ENCODE measurements at places on chromosomes 13 and 19.

- no peak for DNase-seq
Measured at GRCh38 chr13:46617229-46617721, 64.3 kb downstream of the LRCH1 start.

DNA sequence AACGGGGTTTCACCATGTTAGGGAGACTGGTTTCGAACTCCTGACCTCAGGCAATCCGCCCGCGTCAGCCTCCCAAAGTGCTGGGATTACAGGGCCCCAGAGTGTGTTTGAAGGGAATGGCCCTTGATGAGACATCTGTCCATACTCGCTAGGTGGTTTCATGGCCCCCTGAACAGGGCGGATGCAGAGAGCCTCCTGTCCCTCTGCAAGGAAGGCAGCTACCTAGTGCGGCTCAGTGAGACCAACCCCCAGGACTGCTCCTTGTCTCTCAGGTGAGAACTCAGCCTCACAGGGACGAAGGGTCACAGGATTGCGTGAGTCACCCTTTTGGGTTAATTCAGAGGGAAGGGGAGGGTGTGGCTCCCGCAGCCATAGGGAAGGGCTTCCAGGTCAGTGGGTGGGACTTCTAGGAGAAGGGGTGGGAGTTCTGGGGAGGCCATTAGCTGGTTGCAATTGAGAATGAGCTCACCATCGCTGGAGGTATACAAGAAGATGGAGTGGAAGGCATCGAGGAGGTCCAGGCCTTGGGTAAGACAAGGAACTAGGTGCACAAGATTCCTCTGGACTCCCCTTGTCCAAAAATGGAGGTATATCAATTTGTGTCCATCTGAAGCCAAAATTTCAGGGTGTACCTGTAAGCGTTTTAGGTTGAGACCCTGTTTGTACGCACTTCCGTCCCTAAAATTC lies 9.2 kb downstream of the SHD start:
- DNase-seq, result no peak

DNA sequence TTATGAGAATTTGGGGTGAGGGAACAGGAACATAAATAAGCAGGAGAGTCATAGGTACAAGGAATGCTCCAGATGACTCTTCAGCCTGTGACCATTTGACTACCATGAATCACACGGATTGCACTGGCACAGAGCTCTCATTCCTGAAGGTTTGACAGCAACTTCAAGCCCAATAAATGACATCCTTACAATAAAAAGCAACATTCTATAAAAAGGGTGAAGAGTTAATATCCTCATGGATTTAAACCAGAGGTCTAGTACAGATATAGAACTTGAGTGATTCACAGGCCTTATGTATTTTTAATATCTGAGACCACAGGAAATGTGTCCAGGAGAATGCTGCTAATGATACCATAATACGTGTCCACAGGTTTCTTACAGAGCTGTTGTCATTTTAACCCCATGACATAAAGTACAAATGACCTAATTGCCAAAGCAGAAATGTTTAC lies 158.1 kb downstream of the IRS2 start:
- DNase-seq, result peak; percentile 53

DNA sequence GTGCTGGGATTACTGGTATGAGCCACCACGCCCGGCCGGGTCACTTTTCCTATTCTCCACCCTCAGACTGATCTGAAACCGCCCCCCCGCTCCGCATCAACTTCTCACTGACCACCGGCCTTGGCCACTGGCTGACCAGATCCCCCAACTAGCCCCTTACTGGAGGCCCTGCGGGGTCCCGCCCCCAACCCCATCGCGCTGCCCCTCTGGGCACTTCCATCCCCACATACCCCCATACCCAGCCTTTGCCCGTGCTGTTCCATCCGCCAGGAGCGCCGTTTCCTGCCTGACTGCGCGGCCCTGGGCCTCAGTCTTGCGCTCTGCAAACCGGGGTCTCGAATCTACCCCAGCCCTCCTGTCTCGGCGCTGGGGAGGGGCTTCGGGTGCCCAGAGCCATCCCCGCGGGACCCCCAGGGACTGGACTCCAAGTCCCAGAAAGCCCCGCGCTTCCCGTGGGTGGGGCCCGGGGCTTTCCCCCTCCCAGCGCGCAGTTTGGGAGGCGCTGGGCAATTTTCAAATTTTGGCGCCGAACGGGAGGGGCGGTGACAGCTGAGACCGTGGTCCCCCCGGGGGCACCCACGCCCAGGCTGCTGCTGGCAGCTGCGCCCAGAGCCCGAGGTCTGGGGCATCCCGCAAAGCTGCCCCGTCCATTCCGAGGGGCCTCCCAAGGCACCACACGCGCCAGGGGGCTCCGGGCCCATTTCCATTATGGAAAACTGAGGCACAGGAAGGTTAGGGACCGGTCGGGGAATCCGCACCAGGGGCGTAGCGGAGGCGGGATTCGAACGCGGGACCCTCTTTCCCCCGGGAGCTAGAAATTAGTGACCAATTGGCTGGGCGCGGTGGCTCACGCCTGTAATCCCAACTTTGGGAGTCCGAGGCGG lies 5.2 kb upstream of the LMNB2 start:
- peak; percentile 84 for DNase-seq

- no peak for DNase-seq
Measured at GRCh38 chr19:33780251-33780650, 16.4 kb upstream of the KCTD15 start.

DNA sequence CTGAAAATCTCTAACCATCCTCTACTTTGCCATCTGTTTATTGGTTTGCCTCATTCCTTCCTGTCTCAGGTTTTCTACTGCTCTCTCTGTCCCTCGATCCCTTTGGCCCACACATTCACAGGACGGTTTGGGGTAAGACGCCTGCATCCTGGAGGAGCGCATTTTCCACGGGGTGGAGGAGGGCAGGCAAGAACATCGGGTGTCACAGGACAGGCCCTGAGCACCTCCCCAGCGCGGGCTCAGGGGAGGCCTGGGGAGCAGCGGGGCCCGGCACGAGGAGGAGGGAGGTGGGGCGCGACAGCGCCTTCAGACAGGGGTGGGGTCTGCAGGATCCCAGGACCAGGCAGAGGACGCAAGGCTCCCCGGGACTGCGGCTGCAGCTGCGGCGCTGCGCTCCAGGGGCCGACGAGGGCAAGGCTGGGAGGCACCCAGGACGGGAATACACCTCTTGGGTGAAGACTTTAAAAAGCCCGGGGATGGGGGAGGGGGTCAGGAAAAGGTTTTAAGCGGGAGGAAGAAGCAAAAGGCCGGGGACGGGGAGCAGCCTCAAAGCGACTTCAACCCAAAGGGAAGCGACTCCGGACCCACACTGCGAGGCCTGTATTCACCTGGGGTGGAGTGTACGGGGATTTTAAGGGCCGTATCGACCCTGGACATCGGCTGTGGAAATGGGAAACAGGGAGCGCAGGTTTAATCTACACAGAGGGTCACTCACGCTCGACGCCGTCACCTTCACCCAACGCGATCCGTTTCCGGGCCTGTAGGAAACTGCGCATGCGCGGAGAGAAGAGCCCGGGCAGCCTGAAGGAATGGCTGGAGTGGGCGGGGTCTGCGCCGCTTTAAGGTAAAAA lies at the start of gene ZNF415:
TSS of gene ZNF415 (minus strand) at position 770 of the 851 bp plus-strand sequence. CDS start 10,234 bp downstream, outside the sequence.
- peak; percentile 93 for DNase-seq

- no peak for DNase-seq
Measured at GRCh38 chr19:8463365-8463764, 18.6 kb downstream of the HNRNPM start.

DNA sequence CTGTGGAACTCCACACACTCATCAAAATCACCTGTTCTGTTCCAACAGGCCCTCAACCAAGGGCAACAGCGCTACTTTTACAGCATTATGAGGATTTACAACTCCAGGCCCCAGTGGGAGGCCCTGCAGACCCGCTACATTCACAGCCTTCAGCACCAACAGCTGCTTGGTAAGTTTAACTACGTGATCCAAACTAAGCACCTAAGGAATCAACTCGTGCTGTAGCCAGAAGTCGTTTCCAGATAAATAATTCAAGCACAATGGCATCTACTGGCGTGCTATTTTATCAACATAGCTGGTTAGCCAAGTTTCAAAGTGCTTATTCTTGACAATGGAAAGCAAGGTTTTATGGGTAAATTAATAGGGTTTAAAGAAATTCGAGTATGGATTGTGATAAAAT lies 5.3 kb downstream of the FAM216B start:
- DNase-seq, result no peak

Data from AG08396 (cell line).